ENCODE measurements at places on chromosomes 5 and 9.

- no peak for DNase-seq
These were observed 234.5 kb downstream of the EFNA5 start for GRCh38 chr5:107436201-107436600.

GRCh38 chr9:17900606-17901005 lies 321.7 kb downstream of the SH3GL2 start:
- DNase-seq: no peak

GRCh38 chr5:115461506-115462290 lies 82.9 kb downstream of the FEM1C start:
- no peak for DNase-seq

DNA sequence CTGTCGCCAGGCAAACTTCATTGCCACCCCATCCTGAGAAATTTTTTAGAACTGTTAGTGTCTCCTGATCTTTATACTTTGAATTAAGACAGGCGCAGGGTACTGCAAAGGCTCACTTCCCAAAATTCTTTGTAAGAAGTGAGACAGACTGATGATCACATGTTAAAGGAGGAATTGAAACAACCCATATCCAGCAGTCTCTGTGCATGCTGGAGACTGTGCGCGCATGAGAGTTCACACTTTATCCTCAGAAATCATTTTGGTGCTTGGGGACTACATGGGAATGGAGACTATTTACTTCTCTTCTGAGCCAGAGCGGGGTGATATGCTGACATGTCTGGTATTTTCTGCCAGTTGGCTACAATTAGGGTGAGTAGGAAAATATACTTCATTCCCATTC lies 91.2 kb downstream of the ZNF474 start:
- no peak for DNase-seq

DNA sequence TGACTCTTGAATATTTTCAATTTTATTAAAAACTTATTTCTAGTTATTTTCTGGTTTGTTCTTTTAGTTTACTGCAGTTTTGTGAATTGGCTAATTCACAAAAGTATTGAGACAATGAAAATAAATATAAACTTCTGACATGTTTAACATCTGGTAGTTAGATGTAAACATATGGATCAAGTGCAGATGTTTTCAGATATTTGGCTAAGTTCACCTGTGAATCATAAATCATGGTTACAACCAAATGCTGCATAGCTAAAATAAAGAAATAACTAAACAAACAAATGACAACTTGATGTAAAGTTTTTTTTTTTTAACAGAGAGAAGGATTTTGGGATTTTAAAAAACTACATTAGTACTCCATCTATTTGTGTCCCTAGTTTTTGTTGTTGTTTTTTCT lies 484.6 kb downstream of the SLCO4C1 start:
- no peak for DNase-seq

DNA sequence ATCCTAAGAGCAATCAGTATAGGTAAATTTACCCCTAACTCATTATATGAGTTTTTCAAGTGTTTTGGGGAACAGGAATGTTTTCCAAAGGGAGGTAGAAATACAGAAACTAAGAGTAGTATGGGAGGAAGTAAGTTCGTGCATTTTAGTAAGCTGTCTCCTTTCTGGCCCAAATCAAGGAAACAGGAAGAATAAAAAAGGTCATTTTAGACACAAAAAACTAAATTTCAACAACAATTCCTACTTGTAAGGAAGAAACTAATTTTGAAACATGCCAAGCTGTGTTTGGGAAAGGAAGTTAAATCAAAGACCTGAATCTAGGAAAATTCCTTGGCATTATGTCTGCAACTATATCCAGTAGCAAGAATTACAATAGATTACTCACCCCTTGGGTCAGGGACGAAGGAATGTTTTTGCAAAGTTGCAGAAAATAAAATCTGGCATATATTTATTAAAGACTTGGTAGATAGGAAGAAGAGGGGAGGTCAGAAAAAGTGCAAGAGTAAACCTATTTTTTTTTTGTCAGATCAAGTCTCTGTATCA lies 6.5 kb upstream of the RPS6 start:
- DNase-seq: no peak

DNA sequence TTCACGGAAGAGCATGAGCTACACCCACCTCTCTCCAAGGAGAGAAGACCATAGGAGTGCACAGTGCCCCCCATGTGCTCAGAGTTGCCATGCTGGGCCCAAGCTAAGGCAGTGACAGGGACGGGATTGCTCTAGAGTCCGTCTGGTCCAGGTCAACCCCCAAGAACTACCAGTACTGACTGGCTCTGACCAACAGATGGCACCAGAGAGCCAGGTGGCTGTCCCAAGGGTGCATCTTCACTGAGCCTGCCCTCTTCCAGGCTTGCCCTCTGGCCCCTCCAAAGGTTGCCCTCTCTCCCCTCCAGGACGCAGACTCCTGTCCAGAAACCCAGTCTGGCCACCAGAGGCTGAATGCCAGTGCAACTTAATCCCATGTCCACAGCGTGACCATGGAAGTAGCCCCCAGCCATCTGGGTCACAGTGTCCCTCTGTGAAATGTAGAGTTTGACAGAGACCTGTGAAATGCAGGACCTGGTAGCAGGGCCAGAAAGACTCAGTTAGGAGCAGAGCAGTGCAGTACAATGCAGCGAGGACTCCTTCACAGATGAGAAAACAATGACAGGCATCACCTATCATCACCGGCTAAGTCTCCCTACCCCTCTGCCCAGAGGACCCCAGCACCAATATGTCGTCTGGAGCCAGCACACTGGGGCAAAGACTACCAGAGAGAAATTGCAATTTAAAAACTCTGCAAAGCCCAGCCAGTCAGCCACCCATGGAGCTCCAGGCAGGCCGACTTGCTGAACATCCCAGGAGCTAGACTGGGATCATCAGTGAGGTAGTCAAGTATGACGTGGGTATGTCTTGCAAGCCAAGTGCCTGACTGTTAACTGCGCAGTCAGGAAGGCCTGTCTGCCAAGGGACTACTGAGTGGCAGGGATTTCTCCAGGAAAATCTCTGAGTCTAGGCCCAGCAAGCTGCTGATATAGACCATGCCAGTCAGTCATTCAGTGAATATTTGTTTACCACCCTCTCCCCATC lies 7.7 kb upstream of the SKP1 start:
- DNase-seq: no peak

DNA sequence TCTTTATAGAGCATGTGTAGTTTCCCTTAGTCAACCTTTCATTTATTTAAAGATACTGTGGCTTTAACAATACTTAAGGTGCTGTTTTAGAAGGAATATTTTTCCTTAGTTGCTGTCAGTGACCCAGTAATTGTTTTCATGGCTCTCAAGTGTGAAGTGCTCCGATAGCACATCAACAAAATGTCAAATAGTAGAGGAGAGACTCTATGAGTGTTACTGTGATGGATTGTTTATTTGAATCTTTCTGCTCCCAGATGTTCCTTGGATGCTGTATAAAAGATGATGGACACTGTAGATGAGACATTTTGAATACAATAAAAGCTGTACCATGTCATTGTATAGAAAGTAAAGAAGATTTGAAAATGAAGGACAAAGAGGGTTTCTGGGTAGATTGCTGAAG lies 1185.7 kb upstream of the C9orf72 start:
- no peak for DNase-seq

DNA sequence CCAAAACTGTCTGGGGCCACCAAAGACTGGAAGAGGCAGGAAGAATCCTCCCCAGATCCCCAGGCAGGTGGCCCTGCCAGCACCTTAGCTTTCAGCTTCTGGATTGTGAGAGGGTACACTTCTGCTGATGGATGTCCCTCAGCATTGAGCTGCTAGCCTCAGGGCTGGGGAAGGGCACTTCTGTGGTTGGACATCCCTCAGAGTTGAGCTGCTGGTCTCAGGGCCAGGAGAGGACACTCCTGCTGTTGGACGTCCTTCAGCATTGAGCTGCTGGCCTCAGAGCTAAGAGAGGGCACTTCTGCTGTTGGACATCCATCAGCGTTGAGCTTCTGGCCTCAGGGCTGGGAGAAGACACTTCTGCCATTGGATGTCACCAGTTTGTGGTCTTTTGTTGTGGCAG lies 83.8 kb upstream of the FCN1 start:
- DNase-seq: no peak

DNA sequence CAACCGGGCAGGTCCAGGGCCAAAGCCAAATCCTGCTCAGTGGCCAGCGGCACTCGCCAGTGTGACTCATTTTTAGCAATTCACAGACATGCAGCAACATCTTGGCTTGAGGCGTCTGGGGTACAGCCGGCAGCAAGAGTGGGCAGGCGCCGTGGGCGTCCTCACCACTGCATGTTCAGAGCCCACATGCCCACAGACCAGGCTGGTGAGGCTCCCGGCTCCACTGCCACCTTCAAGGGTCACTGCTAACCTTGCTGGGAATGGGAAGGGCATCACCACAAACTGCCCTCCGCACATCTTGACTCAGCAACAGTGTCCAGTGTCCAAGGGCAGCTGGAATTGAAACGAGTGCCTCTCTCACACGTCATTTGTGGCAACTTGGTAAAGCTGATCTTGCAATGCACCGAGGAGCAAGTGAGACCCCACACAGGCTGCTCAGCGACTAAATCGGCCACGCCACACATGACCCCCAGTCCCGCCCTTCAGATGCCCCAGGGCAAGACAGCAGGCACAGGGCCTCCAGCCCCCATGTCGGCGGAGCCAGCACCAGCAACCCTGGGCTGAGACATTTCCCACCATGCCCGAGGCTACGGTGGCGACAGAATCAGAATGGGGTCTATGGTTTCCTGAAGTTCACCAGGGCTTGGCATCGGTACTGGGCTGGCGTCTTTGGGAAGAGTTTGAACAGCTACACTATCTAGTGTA lies 140.3 kb downstream of the ROR2 start:
- DNase-seq: no peak

DNA sequence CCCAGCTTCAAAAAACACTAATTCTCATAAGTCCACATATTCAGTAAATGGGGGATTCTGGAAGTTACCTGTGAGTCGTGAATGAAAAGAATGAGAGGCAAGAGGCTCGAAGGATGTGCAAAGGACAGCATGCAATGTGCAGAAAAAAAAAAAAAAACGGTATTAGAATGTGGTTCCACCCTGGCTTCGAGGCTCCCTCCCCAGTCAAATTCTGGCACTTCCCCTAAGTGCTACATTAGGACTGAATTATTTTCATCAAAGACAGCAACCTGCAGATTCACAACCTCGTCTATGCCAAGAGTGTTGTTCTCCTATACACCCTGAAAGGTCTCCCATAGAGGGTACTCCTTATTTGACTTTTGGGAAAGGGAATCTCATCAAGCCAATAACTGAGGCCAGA lies 16.5 kb downstream of the CAPSL start:
- no peak for DNase-seq

- no peak for DNase-seq
These were observed 8.2 kb downstream of the TNIP1 start for GRCh38 chr5:151072630-151073025.

GRCh38 chr5:71910741-71911140 lies 191.7 kb downstream of the CARTPT start:
- DNase-seq: no peak

- DNase-seq: no peak
These were observed 174.3 kb downstream of the EFNA5 start for GRCh38 chr5:107496466-107496865.

- DNase-seq: no peak
These were observed 57.0 kb upstream of the BOD1 start for GRCh38 chr5:173673295-173674101.

DNA sequence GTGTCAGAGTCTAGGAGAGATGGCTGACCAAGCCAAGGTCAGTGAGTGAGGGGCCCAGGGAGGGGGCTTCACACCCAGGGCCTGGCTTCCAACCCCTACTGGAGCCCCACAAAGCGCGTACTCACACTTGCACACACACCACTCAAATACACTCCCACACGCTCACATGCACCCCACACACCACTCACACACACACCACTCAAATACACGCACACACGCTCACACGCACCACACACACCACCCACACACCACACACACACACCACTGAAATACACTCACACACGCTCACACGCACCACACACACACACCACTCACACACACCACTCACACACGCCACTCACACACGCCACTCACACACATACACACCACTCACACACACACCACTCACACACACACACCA lies 5.7 kb upstream of the ASB6 start:
- DNase-seq: no peak

GRCh38 chr5:137945825-137946224 lies 56.6 kb downstream of the PKD2L2 start:
- no peak for DNase-seq

- DNase-seq: no peak
These were observed 195.1 kb downstream of the SMARCA2 start for GRCh38 chr9:2210201-2210600.

GRCh38 chr9:21854594-21854993 lies 52.2 kb downstream of the MTAP start:
- DNase-seq: no peak

DNA sequence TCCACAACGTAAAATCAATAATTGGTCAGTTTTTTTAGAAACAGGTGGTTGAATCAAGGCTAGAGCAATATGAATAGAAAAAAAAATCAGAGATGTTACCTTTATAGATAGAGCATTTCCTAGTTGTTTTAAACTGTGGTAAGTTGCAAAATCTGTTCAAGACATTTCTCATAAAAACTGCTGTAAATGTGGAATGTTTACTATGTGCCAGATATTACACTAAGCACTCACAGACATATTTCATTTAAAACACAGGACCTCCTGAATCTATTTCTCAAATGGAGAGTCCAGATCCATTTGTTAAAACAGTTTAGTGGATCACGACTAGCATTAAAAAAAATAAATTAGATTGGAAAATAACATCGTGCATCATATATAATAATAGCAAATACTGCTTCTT lies 570.0 kb upstream of the ZNF608 start:
- DNase-seq: no peak

DNA sequence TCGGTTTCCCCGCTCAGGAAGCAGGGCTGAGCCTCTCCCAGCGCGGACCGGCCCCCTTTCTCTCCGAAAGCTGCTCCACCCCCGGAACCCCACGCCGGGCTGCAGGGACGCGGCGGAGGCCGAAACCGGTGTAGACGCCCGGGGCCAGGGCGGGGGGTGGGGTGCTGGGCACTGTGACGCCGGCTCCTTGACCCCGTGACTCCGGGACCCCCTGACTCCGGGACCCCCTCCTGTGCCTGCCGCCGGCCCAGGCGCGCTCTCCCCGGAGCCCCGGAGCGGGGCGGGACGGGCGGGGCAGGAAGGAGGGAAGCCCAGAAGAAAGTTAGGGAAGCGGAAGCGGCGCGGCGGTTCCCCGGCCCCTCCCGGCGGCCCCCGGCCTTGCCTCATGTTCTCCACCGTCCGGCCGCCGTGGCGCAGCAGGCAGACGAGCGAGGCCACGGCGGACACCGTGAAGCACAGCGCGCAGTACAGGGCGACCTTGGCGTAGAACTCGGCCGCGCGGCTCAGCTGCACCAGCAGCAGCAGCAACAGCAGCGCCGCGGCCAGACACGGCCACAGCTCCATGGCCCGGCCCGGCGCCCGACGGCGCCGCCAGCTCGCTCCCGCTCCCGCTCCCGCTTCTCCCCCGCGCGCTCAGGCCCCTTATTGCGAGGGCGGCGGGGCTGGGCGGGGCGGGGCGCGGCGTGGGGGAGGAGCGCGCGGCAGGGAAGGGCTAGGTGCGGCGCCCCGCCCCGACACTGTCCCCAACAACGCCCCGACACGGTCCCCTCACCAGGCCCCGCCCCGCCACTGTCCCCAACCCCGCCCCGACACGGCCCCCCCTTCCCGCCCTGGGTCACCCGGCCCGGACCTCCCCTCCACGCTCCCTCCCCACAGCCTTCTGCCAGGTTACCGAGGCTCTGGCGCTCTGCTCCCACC lies at the start of gene AGPAT2:
Gene AGPAT2 (minus strand): TSS at position 664 of the 918 bp plus-strand sequence. CDS start 100 bp downstream, at position 564.
- peak; percentile 54 for DNase-seq
